ENCODE measurements at places on chromosomes 4 and X.
A peak's percentile ranks its signal among the peaks of the same experiment; 100 is the strongest.

GRCh38 chrX:19912-20571, 261.1 kb upstream of the PLCXD1 start:
- DNase-seq, result no peak

GRCh38 chr4:72305080-72305479, 263.9 kb downstream of the ADAMTS3 start:
- no peak for DNase-seq

GRCh38 chr4:62533573-62533972, 1333.4 kb downstream of the ADGRL3 start:
- DNase-seq, result no peak

- DNase-seq, result no peak
Observed at GRCh38 chr4:93116624-93117023, 711.9 kb upstream of the ATOH1 start.

GRCh38 chr4:155428128-155428527, 51.4 kb upstream of the MAP9 start:
- DNase-seq, result no peak

- DNase-seq, result no peak
Observed at GRCh38 chr4:142427456-142427855, 418.6 kb downstream of the INPP4B start.

DNA sequence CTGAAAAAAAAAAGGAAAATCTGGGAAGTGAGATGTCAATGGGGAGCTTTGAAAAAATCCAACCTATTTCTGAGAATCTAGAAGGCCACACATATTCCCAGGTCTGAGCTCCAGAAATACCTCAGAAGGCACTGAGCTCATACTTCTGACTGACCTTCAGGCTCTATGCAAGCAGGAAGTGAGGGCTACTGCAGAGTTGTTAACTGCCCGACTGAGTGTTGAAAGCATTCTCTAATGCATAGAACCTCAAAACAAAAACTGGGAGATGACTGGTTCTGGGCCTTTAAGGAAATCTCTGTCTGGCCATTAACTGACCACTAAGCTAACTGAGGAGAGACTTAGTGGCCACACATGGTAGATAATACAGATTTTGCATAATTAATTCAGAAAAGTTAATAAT, 7.6 kb upstream of the SPON2 start:
- DNase-seq, result no peak

DNA sequence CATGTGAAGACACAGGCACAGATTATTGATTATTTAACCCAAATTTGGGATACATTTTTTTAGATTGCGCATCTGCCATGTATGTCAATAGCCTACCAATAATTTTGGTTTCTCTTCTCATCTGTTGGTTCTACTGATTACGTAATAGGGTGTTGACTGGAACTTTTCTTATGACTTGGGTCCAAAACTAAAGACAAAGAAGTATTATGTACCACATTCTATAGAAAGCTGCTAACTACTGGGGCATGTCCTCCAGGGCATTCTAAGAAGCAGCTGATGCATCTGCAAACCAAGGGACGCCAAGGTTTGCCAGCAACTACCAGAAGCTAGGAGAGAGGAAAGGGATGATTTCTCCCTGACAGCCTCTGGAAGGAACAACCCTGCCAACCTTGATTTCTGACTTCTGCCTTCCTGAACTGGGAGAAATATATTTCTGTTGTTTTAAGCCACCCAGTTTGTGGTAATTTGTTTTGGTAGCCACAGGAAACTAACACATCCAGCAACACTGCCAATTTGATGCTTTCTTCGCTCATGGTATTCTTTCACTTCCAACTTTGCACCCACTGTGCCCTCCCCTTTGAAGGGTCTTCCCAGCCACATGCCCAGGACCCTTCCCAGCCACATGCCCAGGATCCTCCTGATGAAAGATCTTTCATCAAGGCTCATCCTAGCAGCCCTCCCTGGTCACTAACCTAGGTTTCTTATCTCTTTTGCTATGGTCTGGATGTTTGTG, 15.9 kb upstream of the TLR1 start:
- DNase-seq, result no peak

- DNase-seq, result no peak
Observed at GRCh38 chr4:159400558-159401225, 297.8 kb downstream of the RAPGEF2 start.

GRCh38 chr4:21780148-21780547, 168.4 kb downstream of the KCNIP4 start:
- DNase-seq, result peak; percentile 91

- DNase-seq, result no peak
Observed at GRCh38 chrX:12657433-12657832, 133.8 kb upstream of the PRPS2 start.

DNA sequence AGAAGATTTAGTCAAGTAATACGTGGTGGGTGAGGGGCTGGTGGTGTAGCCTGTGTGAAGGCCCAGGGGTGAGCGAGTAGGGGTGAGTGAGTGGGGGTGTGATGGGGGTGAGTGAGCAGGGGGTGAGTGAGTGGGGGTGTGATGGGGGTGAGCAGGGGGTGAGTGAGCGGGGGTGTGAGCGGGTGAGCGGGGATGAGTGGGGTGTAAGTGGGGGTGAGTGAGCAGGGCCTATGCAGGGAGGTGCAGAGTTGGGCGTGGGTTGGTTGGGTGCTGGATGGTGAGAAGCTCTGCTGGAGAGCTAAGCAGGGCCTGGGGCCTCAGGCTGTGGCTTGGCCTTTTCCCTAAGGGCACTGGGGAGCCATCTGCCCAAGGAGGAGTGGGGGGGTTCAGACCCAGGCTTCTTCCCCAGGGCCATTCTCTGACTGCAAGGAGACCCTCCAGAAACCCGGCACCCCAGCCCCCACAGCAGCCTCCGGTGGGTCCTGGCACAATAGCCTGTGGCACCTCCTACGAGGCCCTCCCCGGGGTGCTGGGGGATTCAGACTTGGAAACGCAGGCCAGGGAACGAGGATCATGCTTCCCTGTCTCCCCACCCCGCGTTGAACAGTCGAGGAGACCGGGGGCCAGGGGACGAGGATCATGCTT, 30.4 kb downstream of the SH3TC1 start:
- no peak for DNase-seq

GRCh38 chrX:13515211-13515930, 54.0 kb upstream of the EGFL6 start:
- DNase-seq, result no peak

DNA sequence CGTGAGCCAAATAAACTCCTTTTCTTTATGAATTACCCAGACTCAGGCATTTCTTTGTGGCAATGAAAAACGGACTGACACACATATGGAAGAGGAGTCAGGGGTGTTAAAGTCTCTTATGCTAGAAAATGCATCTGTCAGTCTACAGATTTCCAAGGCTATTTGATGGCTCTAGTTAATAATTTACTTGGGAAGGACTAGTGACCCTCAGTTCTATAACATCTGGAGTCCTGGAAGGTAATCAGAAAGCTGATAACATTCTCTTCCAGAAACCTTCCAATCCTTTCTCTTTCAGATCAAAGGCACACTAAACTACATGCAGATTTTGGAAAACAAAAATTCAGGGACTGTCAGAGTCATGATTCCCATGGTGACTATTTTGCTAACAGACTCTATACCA, 142.0 kb upstream of the TEX13D start:
- no peak for DNase-seq

- no peak for DNase-seq
Observed at GRCh38 chr4:8422786-8423185, 17.7 kb downstream of the ACOX3 start.

GRCh38 chrX:153934762-153935325, at the start of gene NAA10:
NAA10 (minus strand) TSS chrX:153935037; CDS start chrX:153934904, 133 bp downstream.
- DNase-seq, result no peak

- DNase-seq, result no peak
Observed at GRCh38 chr4:95379633-95380032, 169.1 kb downstream of the UNC5C start.

DNA sequence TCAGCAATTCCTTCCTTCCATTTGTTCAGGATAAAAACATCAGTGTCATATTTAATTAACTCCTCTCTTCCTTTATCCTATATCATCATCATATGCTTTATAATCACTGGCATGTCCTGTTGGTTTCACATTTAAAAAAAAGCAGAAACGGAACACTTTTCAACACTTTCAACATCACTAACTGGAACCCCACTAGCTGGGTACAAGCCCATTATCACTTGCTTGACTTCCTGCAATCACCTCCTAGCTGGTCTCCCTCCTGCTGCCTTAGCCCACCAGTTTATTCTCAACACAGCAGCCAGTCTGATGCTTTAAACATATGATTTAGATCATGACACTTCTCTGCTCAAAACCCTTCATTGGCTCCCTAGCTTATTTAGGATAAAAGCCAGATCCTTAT, 116.4 kb upstream of the LSM6 start:
- DNase-seq, result no peak

GRCh38 chrX:27968352-27968751, 12.9 kb downstream of the DCAF8L1 start:
- DNase-seq, result no peak

DNA sequence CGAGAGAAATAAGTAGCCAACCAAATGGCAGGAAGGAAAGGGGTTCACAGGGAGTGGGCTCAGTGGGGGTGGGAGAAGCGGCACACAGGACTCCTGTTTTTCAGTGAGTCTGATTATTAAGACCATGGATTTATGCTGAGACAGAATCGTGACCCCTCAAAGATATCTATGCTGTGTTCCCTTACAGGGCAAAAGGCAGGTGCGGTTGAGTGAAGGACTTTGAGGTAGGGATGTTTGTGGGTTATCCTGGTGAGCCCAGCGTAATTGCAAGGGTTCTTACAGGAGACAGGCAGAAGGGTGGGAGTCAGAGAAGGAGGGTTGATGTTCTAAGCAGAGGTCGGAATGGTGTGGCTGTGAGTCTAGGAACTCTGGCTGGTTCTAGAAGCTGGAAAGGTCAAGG, 73.0 kb downstream of the EVC start:
- DNase-seq, result no peak

DNA sequence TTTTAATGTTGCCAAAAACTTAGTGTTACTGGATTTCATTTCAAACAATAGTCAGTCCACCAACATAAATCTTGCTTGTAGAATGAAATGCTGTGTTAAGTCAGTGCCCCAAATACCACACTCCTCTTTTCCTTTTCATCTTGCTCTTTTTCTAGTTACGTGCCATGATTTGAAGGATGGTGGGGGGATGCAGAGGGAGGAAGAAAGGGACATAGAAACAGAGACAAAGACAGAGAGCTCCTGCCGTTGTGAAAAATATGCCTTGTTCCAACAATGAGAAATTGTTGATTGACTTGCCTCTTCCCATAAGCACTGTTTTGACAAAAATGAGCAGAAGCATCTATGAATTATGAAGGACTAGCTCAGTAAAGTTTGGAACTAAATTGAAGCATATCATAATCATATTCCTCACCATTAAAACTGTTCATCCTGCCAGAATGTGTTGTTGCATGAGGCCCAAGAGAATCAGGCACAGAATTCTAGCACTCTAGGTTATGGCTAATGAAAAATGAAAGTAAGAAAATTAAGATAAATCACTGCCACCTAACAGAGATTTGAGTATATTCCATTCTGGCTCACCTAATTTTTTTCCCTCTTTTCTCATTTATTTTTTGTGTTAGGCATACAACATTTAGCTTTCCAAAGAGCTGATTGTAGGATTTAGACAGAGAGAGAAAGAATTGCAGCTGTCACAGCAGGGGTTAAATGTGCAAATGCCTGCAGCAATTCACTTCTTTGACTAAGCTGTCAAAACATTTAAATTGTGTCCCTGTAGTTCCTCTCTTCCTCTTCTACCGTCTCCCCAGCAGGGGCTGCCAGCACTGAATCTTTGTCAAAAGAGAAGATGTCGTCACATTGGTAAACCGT, 111.6 kb upstream of the PTPN13 start:
- no peak for DNase-seq

- DNase-seq, result no peak
Observed at GRCh38 chr4:108393890-108394472, 225.2 kb upstream of the LEF1 start.

DNA sequence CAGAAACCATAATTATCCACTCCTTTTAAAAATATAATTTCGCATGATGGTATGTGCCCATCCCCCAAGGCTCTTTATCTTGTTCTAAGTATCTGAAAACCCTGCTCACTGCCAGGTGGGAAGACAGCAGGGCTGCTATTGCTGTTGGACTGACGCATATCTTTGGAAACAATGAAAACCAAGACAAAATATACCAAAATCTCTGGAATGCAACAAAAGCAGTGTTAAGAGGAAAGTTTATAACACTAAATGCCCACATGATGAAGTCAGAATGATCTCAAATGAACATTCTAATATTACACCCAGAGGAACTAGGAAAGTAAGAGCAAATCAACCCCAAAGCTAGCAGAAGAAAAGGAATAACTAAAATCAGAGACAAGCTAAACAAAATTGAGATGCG, 162.0 kb downstream of the FAM47B start:
- no peak for DNase-seq

GRCh38 chrX:3393581-3394111, 47.2 kb upstream of the MXRA5 start:
- DNase-seq, result no peak

DNA sequence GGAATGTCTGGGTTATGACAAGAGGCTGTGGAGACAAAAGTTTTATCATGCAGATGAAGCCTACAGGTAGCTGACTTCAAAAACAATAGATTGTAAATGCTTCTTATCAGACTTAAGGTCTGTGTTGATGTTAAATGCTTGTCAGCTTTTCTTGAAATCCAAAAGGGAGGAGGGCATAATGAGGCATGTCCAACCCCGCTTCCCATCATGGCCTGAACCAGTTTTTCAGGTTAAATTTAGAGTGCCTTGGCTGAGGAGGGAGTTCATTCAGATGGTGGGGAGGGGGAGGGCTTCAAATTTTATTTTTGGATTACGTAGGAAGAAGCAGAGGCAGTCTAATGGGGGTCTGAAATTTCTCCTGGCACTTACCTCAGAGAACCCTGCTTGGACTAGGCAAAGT, 207.7 kb upstream of the HDX start:
- DNase-seq, result no peak

GRCh38 chr4:93319041-93319440, 509.5 kb upstream of the ATOH1 start:
- no peak for DNase-seq

DNA sequence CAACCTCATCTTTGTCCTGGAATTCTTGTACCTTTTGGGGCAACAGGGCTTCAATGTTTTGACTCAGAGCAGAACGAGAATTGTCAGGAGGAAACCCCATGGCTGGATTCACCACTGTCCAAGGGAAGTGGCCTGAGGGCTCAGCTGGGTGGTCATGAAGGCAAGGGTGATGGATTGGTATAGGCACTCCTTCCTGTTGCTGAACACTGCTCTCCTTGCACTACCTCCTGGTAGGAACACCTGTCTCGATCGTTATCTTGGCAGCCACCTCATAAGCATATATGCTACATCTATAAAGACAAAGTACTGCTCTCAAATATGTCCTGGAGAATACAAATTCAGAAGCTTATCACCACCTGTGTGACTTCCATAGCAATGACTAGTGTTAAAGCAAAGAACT, 79.8 kb downstream of the CCNG2 start:
- DNase-seq, result no peak

- no peak for DNase-seq
Observed at GRCh38 chr4:184544788-184545409, 70.5 kb upstream of the IRF2 start.
